ENCODE measurements at places on chromosomes 12 and 14.

- no peak for DNase-seq
Observed at GRCh38 chr14:95364481-95365209, 44.9 kb upstream of the CLMN start.

- no peak for DNase-seq
Observed at GRCh38 chr12:68835333-68835908, 27.4 kb downstream of the MDM2 start.

GRCh38 chr14:41000350-41000749, 606.3 kb upstream of the LRFN5 start:
- no peak for DNase-seq

DNA sequence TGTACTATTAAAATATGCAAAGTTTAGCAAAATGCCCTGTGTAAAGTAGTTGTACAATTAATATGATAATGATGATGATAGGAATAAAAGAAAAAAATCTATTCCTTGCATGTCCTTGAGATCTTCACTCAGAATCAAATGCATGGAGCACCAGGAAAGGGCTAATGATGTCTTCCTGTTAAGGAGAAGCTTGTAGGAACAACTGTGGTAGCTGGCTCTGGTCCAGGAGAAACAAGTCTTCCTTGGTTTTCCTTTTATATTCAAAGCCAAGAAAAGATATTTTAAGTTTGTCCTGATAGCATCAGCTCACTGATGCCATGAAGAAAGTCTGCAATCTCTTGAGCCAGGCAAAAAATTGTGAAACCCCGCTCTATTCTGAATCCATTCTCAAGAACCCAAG, 138.9 kb downstream of the PIK3C2G start:
- no peak for DNase-seq

- DNase-seq: no peak
Observed at GRCh38 chr12:74818412-74818811, 280.8 kb downstream of the ATXN7L3B start.

DNA sequence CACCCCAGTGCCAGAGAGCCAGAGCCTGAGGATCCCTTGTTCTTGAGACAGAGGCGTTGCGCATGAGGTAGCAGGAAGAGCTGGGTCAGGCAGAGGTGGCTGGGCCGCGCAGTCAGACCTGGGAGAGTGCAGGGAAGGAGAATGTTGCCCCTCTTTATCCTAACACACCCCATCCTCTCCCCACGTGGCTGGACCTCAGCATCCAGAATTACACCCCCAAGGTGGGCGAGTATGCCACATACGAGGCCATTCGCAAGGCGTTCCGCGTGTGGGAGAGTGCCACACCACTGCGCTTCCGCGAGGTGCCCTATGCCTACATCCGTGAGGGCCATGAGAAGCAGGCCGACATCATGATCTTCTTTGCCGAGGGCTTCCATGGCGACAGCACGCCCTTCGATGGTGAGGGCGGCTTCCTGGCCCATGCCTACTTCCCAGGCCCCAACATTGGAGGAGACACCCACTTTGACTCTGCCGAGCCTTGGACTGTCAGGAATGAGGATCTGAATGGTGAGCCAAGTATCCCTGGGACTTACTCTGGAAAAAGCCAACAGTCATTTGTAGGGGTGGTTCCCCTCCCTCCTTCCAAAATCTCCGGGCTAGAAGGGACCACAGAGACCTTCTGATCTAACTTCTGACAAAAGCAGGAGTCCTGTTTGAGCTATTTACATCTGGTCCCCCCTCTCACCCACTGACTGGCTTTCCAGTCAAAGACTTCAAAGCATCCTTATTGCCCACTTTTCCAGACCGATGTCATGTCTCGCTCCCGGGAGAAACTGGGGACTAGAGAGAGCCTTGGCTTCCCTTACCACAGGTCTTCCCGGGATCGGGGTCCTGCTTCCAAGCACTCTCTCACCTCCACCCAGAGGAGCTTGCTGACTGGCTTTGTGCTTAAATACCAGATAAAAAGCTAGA, 6.1 kb downstream of the MMP14 start:
- DNase-seq: no peak

GRCh38 chr14:62557416-62557815, 487.8 kb downstream of the KCNH5 start:
- DNase-seq: no peak

DNA sequence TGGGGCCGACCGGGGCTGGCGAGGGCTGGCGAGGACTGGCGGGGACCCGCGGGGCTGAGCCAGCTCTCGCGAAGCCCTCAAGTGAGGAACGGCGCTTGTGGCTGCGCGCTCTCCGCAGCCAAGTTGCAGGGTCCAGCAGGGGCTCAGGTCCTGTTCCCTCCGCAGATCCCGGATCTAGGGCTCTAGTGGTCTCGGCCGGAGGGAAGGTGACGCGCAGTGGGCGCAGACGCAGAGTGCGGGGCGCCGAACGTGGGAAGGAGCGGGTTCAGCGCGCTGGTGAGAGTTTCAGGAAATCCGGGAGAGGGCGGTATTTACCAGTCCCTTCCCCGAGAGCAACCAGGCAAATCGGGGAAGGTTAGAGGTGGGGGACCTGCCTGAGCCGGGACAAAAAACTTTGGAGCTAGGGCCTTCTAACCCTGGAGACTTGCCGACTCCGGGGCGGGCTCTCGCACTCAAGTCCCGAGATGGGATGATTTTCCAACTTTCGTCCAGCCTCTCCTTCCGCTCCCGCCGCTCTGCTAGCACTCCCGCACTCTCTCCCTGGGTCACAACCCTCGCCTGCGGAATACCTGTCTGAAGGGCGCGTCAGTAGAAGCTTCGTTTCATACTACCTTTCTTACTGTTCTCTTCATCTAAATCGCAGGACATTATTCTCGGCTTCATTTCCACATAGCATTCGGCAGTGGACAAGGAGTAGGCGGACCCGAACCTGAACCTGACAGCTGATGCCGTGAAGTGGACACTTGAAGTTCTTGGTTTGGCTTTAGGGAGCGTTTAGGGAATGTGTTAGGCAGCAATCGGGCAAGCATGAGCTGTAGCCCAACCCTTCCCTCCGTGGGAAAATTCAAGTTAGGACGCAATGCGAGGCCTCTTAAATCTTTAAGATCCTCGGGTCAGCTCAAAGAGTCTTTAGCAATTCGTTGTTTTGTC, 13.6 kb upstream of the PAX9 start:
- no peak for DNase-seq

DNA sequence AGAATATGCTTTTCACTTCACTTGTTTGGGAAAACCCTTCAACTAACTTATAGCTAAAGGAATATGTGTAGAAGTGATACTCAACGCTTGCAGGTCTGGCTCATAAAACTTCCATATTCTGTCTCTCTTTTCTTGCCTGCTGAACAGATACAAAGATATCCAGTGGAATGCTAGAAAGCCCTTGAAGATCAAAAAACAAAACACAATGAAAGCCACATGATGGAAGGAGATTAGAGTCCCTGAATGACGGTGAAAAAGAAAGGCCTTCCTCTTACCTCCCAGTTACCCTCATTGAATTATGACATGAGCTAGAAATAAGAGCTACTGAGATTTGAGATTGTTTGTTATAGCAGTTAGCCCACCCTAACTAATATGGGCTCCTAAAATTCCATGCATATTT, 28.2 kb upstream of the NELL2 start:
- DNase-seq: no peak

Data from activated T-helper 1 cell treated with anti-CD3 and anti-CD28 coated beads, Interleukin-12 subunit alpha, Interleukin-12 subunit beta, Interleukin-2, Interleukin-4 antibody, amounts not matched to agents 30 ng/mL and 10 ng/mL and 1 ng/mL, durations not matched to agents 14 hours and 24 hours and 36 hours (primary cell).